ENCODE measurements at places on chromosomes 3 and 15.

DNA sequence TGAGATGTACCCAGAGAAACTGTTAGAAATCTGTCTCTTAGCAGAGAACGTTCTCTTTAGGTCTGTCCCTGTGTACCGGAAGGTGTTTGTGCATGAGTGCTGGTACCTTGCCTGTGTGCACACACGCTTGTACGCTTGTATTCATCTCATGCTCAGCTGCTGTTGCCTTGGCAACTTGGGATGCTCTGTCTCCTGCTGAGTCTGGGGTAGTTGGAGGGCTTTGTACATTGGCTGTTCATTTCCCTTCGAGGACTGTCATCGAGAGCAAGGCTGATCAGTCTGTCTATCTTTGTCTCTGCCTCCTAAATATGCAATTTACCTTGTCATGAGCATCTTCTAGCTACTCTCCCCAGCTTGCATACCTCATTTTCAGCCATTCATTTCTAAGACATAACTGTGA, 147.2 kb downstream of the SLCO3A1 start:
- DNase-seq = no peak

DNA sequence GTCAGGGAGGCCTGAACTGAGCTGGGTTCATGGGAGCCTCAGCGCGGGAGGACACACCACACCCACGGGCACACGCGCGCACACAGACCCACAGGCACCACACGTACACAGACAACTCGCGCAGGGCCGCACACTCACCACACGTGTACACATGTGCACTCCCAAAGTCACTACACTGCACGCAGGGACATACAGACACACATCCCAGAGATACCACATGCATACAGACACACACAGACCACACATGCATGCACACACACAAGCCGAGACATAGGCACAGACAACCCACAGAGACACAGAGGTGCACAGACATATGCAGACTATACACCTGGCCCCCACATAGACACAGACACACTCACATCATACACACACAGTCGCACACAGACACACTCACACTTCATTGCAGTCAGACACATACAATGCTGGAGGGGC, 1.1 kb upstream of the MGLL start:
- no peak for DNase-seq

DNA sequence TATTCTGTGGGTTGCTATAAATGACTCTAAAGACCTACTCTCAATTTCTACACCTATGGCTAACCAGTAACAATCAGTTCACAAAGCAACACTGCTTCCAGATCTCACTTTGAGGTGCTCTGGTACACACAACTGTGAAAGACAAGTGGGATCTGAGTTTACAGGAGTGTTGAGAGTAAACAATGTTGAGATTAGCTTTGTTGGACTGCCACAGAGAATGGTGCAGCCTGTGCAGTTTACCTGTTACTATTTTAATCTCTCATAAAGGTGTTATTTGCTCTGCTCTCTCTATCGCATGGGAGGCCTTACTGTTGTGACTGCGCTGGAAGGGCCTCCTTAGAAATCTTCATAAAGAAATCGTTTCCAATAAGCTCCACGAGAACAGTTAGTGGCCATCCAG, 112.0 kb downstream of the SOX2 start:
- DNase-seq = no peak

DNA sequence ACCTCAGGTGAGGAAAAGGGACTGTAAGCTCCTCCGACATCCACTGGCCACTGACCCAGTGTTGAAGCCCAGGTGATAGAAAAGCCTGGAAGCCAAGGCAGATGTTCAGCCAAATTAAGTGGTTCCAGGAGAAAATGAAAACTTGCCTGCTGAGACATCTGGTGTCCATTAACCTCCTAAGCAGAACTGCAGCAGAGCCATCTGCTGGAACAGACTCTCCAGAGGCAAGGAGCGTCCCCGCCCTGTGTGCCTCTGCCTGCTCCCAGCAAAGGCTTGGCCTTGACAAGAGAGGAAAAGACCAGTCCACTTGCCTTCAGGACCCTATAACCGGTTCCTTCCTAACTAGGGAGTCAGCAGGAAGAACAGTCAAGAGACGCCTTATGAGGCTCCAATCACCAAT, 48.2 kb downstream of the SRGAP3 start:
- no peak for DNase-seq

- DNase-seq = no peak
Measured at GRCh38 chr3:67335813-67336212, 318.6 kb downstream of the SUCLG2 start.

DNA sequence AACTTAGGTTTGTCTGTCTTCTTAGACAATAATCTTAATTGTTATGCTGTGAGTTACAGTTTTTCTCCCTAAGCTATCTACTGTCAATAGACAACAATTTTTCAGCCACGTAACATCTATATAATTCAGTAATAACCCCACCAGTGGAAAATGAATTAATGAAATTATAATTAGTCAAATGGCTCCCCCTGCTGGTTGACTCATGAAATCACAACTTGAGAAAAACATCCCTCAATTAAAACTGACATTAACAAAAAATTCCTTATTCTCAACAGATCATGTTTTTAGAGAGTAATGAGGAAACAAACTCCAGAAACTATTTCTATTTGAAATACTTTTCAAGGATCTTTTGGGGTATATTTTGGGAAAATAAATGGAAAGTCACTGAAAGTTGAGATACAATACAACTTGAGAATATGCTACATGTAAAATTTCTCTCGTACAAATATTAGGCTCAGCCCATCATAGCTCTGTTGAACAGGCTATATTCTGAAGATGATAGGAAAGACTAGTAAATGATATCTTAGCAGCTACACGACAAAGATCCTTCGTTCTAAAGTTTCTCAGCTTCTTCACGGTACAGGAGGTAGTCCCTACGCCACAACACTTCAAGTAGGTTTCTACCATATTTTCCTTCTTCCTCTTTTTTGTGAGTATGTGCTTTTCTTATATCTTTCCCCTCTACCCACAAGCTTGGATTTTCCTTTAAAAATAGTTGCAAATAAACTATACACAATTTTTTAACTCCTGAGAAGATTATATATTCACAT, 20.7 kb downstream of the PPP1R2 start:
- DNase-seq = no peak

GRCh38 chr15:43225201-43225949, 4.6 kb upstream of the EPB42 start:
- DNase-seq = no peak

DNA sequence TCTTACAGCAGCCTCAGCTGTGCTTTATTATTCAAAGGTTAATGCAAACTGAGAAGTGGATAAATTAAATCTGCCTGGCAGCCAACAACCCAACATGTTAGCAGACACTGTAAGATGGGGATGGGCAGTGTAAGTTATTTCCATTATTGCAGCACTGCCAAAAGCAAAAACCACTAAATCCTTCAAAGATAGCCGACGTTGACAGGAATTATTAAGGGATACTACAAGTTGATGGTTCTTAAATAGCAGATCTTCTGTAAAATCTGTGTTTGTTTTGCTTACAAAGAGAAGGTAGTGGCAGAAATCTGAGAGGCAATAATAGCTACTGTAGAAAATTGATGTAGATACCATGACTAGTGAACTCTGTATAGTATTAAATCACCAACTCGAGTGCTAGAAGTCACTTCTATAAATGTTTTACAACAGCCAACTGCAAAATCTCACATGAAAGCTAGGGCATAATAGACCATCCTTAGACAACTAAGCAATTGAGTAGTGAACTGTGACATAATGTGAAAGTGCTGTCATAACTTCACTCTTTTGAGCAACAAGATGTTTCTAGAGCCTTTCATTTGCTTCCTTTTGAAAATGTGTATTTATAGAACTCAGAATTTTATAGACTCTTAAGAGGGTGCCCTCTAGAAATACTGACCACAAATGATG, 278.6 kb downstream of the UBE2E2 start:
- DNase-seq = no peak

DNA sequence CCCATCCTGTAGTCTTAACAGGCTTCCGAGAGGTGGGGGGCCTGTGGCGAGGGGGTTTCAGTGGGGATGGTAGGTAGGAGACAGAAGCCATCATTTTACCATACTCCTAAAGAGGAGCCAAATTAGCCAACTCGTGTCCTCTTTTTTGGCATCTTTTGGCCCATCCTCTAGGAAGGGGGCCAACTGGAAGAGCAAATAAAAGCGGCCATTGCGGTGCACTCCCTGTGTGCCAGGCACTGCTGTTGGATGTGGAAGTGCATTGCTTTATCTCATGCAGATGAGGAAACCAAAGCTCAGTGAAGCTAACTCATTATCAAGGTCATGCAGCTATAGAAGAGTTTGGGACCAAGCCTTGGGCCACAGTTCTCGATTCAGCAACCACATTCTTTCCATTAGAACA, 6.1 kb downstream of the SEMA4B start:
- no peak for DNase-seq

DNA sequence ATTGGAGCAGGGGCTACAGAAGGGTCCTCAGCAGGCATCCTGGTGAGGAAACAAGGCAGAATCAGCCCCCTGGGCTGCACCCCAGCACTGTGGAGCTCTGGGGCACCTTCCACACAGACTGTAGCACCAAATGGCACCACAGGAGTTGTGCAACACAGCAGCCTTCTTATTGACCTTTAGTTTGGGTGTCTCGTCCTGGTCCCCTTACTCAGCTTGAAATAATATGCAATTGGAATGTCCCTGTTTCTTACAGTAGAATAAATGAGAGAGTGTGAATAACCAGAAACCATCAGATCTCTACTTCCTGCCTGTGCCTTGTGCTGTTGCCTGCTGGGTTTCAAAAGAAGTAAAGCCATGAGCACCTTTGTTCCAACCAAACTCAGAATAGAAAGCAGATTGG, 44.5 kb downstream of the RPLP1 start:
- no peak for DNase-seq

DNA sequence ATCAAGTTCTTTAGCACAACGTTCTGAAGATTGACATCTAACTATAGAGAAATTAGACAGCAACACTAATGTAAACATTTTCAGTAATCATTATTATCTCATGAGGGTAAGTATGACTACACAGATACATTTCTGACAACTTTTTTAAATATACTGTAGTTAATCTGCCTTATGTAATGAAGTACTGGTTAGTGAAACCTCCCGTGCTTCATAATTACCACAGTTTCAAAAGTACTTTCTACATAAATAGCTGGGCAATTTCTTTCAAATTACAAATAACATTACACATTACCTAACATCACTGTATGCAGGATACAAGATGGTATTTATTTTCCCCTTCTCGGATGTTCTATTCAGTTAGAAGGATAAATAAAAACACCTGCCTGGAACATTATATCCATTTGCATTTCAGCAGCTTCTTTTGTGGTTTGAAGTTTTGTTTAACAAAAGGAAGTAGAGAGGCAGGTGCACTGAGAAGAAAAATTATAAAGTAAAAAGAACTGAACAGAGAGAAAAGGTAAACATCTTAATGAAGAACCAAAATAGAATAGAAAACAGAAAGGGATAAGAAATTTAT, 1241.5 kb upstream of the GBE1 start:
- no peak for DNase-seq

- no peak for DNase-seq
Measured at GRCh38 chr15:33699691-33700447, 268.4 kb upstream of the CHRM5 start.
